ENCODE measurements at places on chromosomes 1 and 21. TPM values are rescaled to one million over a fixed set of nuclear protein-coding genes. Genes with fewer than 3 reads are reported as not detected.

MAGOH gene
- total RNA-seq, result 89.5 TPM

RIIAD1 gene
- not detected for total RNA-seq

EPHB2 gene
- 0.07 TPM for total RNA-seq

PDC gene
- not detected for total RNA-seq

FMO3 gene
- total RNA-seq, result not detected

DNA sequence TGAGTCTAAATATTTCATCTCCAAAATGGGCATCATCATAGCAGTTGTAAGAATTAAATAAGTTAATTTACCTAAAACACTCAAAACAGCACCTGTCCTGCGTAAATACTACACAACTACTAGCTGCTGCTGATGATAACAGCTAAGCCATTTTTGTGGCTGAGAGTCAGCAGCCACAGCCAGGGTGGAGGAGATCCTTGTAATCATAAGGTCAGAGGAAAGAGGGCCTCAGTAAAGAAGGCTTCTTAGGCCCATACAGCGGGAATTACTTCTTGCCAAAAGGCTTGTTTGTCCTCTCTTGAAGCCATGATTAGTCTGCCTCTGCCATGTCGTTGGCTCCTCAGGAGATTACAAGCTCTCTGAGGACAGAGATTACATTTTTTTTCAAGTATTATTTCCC is 245.0 kb downstream of the FGGY start:
- H3K4me3 ChIP-seq, result no peak overlapping the region
- no peaks in the 10 kb centered on the region for H3K27me3 ChIP-seq
- no peaks in the 10 kb centered on the region for H3K36me3 ChIP-seq

- H3K36me3 ChIP-seq, result no peaks in the 10 kb centered on the region
- DNase-seq, result no peak
- H3K4me1 ChIP-seq, result peaks cover 9% of the 10 kb centered on the region
- H3K27ac ChIP-seq, result no peak overlapping the region
Measured at GRCh38 chr1:41380195-41380594, 19.0 kb downstream of the FOXO6 start.

GRCh38 chr1:160541622-160542302 is 18.7 kb upstream of the SLAMF6 start:
- DNase-seq, result no peak
- H3K27ac ChIP-seq, result peak overlapping the region; percentile 72
- H3K36me3 ChIP-seq, result peaks cover 8% of the 10 kb centered on the region
- H3K4me3 ChIP-seq, result no peak overlapping the region
- H3K27me3 ChIP-seq, result no peaks in the 10 kb centered on the region
- H3K4me1 ChIP-seq, result peaks cover 58% of the 10 kb centered on the region

- peaks cover 29% of the 10 kb centered on the region for H3K36me3 ChIP-seq
- no peak for DNase-seq
Measured at GRCh38 chr1:173447224-173447623, 29.9 kb upstream of the PRDX6 start.

GRCh38 chr1:62285984-62286785 is 33.0 kb downstream of the KANK4 start:
- H3K27ac ChIP-seq, result no peak overlapping the region
- H3K27me3 ChIP-seq, result peaks cover 29% of the 10 kb centered on the region
- no peaks in the 10 kb centered on the region for H3K36me3 ChIP-seq
- no peak overlapping the region for H3K4me3 ChIP-seq

- H3K4me3 ChIP-seq, result no peak overlapping the region
- no peak for DNase-seq
- H3K4me1 ChIP-seq, result peaks cover 14% of the 10 kb centered on the region
- no peaks in the 10 kb centered on the region for H3K36me3 ChIP-seq
- H3K27me3 ChIP-seq, result no peaks in the 10 kb centered on the region
Measured at GRCh38 chr1:172277275-172277674, 143.2 kb upstream of the C1orf105 start.

DNA sequence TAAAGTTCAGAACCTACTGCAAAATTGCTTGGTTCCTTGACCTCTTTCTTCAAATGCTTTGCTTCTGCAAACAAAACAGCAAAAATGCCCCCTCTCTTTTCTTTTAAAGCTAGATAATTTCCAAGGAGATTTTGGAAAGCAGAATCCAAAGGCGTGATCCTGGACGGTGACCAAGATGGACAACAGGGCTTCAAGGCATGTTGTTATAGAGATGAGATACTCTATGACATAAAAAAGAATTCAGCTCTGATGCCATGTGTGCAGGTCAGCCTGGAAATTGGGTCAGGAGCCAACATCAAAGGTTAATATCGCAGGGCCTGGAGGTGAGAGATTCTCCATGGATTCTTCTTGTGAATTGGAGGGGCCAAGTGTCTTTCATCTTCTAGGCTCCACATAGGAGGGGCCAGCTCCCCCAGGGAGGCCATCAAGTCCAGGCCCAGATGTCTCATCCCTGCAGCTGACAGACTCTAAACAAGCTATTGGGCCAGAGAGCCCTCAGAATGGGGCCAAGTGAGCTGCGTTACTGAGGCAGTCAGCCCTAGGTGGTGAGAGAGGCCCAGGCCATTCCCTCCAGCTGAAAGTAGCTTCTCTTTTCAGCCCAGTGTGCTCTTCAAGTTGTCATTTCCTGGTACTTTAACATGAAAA is 45.5 kb downstream of the NMNAT2 start:
- H3K27me3 ChIP-seq, result peaks cover 18% of the 10 kb centered on the region
- no peak overlapping the region for H3K4me3 ChIP-seq
- no peak overlapping the region for H3K27ac ChIP-seq
- no peaks in the 10 kb centered on the region for H3K36me3 ChIP-seq
- DNase-seq, result no peak
- no peaks in the 10 kb centered on the region for H3K4me1 ChIP-seq

GRCh38 chr21:30245061-30245460 is 29.2 kb upstream of the CLDN8 start:
- H3K4me1 ChIP-seq, result no peaks in the 10 kb centered on the region
- H3K27me3 ChIP-seq, result no peaks in the 10 kb centered on the region

Data from activated CD4-positive, alpha-beta memory T cell treated with anti-CD3 and anti-CD28 coated beads for 36 hours (primary cell).